ENCODE measurements at places on chromosomes 13 and 19. TPM values are rescaled to one million over a fixed set of nuclear protein-coding genes. Genes with fewer than 3 reads are reported as not detected.

C1QTNF9 gene
- total RNA-seq, result not detected

ANKRD10 gene
- total RNA-seq, result 21.9 TPM

UBA52 gene
- 661 TPM for total RNA-seq

LYPD3 gene
- 13.3 TPM for total RNA-seq

NLRP13 gene
- not detected for total RNA-seq

LIN37 gene
- total RNA-seq, result 5.8 TPM

CEACAM4 gene
- total RNA-seq, result not detected

ZNF414 gene
- 5.3 TPM for total RNA-seq

NLRP4 gene
- total RNA-seq, result not detected

MYO1F gene
- total RNA-seq, result not detected

PCDH9 gene
- 0.93 TPM for total RNA-seq

KPNA3 gene
- 55.0 TPM for total RNA-seq

RFPL4AL1 gene
- not detected for total RNA-seq

IGFL2 gene
- not detected for total RNA-seq

PRR20E gene
- total RNA-seq, result not detected

ZNF99 gene
- total RNA-seq, result not detected

DENND1C gene
- total RNA-seq, result 0.07 TPM

CD33 gene
- total RNA-seq, result not detected

RFX2 gene
- total RNA-seq, result 5.6 TPM

TGDS gene
- 11.9 TPM for total RNA-seq

DKKL1 gene
- total RNA-seq, result 0.34 TPM

CPB2 gene
- total RNA-seq, result not detected

Measured in nasal cavity respiratory epithelium epithelial cell of viscerocranial mucosa (primary cell).